RKO (cell line): ENCODE measurements at places on chromosomes 13 and 19.

- no peak for DNase-seq
These were observed 404 bp upstream of the IL27RA start for GRCh38 chr19:14030997-14031718.

DNA sequence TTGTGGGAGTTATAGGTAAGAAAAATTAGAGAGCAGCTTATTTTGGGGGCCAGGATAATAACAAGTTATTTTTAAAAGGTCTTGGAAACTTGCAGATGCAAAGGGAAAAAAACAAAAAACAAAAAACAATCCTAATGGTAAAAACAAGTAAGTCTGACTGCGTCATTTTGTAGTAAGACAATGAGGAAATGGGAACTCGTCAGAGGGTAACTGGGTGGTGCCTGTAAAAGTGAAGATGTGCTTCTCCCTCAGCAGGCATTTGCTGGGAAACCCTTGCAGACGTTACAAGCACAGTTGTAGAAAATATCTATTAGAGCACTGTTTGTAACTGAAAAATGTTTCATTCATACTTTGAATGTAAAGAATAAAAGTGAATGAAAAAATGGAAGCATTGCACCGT lies 2.2 kb upstream of the TNFSF13B start:
- no peak for DNase-seq

GRCh38 chr19:44807652-44808462 lies 1.0 kb upstream of the BCAM start:
- peak; percentile 29 for DNase-seq

- no peak for DNase-seq
These were observed 82.0 kb upstream of the SHISA2 start for GRCh38 chr13:26133851-26134250.

DNA sequence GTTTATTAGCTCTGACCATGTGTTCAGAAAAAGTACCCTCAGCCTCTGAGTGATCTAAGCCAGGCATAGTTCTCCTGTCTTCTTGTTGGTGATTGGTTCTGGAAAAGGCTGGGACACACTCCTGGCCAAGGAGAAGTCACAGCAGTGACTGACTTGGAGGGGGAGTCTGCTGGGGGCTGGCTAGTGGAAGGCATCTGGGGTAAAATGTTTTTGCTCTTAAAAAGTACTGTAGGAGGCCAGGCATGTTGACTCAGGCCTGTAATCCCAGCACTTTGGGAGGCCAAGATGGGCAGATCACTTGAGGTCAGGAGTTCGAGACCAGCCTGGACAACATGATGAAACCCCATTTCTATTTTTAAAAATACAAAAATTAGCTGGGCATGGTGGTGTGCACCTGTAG lies 21.7 kb downstream of the FAM187B start:
- no peak for DNase-seq

DNA sequence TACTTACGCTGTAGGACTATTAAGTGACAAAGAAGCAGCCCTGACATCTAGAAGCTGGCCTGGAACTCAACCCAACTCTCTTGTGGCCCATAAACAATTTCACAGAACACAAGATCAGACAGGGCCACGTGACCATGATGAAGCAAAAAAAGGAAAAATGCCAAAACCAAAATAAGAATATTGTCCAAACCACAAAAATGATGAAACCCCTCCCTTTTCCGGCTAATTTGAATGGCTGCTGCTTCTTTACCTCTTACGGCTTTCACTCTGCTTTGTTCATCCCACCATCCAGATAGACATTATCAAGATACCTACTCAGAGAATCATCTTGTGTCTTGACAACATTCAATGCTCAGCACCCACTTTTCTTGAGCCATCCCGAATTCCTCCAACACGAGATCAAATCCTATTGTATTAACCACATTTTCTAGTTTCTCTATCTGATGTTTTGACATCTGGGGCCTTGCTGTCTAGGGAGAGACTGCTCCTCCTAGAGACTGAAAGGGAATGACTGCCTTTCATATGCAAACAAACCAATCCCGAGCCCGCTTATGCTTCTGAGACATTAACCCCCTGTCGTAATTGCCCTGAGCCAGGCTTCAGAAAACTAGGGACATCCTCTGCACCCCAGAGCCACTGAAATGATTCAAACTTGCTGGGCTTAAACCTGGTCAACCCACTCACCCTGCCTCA lies 186.3 kb downstream of the TDRD3 start:
- DNase-seq: no peak

DNA sequence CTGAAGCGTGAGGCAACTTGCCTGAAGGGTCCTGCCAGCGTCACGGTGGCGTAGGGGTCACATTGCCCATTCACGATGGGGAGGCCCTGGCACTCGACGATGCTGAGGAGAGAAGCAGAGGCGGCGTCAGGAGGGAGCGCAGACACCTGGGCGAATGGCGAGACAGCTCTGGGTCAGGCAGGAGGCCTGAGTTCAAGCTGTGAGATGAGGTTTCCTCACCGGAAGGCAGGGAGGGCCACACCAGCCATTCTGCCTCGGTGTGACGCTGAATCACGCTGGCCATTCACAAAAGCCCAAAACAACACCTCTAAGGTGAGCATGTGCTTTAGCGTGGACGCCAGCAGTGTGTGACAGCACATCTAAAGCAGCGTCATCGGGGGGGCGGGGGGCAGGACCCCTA lies 54.0 kb upstream of the C13orf46 start:
- no peak for DNase-seq

DNA sequence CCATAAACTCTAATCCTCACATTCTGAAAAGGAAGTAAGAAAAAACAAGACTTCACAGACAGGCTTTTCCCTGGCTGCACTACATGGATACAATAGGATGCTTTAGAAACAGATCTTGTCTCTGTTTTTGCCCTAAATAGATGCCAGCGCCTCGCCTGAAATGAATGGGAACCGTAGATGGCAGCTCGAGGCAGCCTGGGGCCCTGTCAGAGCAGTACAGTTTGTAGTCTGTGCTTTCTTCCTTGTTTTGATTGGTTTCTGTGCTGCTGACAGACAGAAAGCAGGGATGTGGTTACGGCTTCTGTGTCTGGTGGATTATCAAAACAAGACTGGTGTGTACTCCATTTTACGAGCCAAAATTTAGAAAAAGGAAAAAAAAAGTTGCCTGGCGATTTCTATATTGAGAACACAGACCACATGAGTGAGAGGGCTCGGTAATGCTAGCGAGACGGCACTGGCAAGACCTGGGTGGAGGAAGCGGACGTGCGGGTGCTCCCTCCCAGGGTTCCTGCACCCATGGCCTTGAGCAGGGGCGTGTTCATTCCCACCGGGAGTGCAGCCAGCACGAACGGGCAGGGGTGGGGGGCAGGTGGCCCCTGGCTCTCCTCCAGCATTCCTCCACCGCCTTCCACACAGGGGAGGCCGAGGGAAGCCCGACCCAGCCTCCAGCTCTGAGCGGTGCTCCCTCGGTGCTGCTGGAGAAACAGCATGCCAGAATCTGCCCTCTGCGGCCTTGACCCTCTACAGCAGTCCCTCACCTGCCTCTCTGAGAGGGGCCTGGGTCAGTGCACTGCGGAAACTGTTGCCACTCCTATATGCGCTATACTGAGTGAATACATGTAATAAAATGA lies 37.6 kb upstream of the C1QTNF9 start:
- no peak for DNase-seq
